Cardiac fibroblast (primary cell): ENCODE measurements at places on chromosomes 16 and 17.

GRCh38 chr17:22704674-22705073, 1012.4 kb downstream of the KCNJ18 start:
- no peak for DNase-seq

DNA sequence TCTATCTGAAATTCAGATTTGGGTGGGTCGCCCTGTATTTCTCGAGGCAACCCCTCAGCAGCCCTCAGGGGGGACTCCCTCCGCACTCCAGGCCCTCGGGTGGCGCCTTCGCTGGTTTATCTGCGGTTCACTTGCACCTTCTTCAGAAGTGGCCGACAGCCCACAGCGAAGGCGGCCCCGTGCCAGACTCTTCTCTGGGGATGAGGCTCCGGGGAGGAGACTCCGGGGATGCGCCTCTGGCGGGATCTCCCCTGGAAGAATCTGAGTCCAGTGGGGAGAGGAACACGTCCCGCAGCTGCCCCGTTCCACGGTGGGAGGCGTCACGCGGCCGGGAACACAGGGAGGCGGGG, 63.9 kb upstream of the DNAJA2 start:
- DNase-seq: peak; percentile 11

- DNase-seq: peak; percentile 76
Observed at GRCh38 chr17:64441772-64442540, 7.0 kb upstream of the MILR1 start.

- DNase-seq: no peak
Observed at GRCh38 chr17:64296246-64296645, 33.2 kb upstream of the TEX2 start.

GRCh38 chr17:69188064-69188463, 40.6 kb downstream of the ABCA10 start:
- DNase-seq: no peak

GRCh38 chr17:16003841-16004240, 4.2 kb downstream of the TTC19 start:
- peak; percentile 44 for DNase-seq

DNA sequence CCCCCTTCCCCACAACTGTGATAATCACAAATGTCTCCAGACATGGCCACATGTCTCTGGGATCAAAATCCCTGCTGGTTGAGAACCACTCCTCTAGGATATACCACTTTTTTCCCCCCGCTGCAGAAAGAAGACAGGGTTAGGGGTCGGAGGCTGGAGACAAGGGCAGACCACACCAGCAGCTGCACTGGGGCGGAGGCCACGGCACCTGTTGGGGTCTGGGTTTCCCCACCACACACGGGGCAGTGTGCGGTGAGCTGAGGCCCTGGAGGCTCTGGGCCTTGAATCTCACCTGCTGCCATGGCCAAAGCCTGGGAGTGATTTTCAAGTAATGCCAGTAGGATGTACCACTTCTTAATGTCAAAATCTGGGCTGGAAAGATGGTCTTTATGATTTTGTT, 320.5 kb downstream of the SNX29 start:
- DNase-seq: no peak

- DNase-seq: peak; percentile 55
Observed at GRCh38 chr17:596763-597644, 117.6 kb downstream of the VPS53 start.

DNA sequence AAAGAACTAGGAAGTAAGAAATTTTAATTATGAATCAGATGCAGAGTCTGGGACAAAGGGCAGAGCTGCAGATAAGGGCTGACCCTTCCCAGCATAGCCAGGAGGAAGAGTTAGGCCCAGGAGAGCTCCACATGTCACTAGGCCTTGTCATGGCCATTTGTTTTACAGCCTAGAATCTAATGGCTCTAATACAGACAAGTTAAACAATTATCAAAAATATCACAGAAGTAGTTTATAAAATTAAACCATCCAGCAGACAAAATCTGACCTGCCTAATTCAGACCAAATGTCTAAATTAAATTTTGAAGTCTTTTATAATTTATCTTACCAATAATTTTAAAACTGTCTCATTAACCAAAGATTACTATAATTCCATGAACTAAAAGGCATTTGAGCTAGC, 1369.5 kb downstream of the CDH11 start:
- no peak for DNase-seq

- DNase-seq: no peak
Observed at GRCh38 chr17:83062818-83063671, 16.4 kb upstream of the METRNL start.

DNA sequence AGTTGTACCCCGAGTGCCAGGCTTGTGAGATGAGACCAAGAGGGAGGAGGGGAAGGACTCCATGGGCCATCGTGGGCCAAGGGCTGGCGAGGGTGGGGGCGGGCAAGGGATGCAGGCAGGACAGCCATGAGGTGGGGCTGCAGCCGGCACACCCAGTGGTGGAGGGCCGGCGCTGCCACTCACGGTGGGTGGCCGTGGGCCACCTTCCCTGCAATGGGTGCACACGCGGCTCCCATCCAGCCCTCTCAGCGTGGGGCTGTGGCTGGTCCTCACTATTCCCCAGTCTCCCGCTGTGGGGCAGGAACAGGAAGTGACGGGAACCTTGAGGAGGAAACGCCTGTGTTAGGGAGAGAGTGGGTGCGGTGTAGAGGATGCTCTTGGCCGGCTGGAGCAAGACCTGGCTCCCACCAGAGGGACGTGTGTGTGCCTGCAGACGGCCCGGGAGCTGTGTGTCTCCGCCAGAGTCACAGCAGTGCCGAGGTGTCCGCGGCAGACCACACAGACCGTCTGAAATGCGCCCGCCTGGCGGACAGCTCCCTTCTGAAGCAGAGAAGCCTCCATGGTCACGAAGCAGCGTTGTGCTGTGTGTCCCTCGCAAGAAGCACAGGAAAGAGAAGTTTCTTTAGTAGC, 23.6 kb downstream of the CIBAR2 start:
- no peak for DNase-seq

DNA sequence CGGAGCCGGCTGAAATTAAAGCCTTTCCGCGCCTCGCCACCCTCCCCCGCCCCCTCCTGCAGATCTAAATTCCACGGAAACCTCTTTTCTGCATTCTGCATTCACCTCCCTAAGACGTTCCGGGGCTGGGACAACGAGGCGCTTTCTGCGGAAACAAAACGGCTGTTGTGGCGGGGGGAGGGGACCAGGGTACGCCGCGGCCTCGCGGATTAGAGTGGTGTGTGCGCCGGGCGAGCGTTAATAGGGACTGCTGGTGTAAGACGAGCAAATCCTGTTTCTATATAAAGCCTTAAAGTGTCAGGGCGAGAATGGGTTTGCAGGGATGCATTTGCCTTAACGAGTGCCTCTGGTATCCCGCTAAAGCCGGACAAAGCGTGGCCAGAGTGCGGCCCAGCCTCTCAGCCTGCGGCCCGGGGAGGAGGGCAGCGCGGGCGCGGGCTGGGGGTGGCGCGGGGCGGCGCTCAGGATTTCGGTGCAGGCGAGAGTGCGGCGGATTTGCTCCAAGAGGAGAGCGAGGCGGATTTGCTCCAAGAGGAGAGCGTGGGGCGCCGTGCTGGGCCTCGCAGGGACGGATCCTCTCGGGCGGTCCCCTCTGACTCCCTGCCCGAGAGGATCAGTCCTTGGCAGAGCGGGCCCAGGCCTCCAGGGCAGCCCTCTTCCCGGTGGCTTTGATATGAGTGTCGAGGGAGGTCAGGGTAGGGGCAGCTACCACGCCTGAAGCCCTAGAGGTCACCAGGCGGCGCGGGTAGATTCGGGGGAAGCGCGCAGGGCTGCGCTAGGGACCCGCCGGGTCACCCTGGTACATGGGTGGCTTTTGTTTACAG, 5.1 kb downstream of the BAHCC1 start:
- peak; percentile 71 for DNase-seq

GRCh38 chr16:12314653-12315185, 338.2 kb downstream of the SNX29 start:
- DNase-seq: no peak

GRCh38 chr17:44907729-44908470, 7.4 kb downstream of the GFAP start:
- DNase-seq: no peak

DNA sequence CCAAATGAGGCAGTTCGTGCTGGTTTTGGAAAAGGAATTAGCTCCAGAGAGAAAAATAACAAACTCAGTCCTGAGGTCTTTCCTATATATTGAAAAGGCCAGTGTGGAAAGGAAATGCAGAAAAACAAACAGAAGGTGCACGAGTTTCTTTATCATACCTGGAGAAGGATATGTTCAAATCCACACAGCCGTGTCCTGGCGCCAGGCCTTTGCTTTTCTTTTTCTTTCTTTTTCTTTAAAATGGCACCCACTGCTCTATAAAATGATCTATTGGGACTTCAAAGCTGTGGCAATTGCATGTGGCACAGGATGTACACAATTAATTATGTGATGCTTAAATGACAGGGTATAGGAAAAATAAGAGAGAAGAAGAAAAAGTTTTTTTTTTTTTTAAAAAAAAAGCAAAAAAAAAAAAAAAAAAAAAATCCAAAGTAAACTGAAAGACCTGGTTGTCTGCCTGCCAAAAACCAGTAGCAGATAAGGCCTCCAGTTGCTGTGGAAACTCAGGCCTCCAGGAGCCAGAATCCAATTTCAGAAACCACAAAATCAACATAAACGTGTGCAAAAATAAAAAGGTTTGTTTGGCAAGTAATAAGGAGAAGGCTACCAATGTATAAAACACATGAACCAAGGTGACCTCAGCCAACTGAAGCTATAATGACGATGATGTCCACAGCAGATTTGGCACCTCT, 957.6 kb upstream of the SOX9 start:
- peak; percentile 46 for DNase-seq

DNA sequence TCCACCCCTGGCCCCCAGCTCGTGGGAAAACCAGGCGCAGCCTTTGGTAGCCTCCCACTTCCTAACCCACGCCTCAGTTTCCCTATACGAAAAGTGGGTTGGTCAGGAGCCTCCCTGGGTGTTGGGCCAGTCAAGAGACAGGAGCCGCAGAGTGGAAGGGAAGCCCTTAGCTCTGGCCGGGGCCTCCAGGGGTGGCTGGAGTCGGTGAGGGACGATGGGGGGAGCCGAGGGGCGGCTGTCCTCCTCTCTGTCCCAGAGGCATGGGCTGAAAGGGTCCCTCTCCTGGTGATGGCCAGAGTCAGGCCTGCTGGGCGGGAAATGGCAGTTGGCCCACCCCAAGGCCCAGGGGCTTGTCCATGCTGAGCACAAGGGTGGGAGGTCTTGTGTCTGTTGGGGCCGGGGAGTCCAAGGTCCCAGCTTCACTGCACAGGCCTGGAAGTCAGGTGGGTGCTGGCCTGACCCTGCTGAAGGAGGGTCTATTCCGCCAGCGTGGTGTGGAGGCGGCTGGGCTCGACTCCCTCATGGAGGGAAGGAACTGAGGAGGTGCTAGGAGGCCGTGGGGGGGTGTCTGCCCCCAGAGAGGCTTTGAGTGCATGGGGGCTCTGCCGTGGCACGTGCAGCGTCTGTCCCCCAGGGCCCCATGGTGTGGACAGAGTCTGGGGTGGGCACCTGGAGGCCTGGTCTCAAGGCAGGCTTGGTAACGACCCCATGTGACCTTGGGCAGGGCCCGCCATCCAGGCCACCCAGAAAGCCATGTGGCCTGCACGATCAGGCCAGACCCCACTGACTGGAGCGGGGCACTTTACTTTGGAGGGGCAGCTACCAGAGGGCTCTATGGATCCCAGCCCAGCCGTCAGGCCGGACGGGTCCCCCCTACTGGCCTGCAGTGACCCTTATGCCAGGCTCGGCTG, 1.1 kb downstream of the SLC16A3 start:
- DNase-seq: peak; percentile 37

DNA sequence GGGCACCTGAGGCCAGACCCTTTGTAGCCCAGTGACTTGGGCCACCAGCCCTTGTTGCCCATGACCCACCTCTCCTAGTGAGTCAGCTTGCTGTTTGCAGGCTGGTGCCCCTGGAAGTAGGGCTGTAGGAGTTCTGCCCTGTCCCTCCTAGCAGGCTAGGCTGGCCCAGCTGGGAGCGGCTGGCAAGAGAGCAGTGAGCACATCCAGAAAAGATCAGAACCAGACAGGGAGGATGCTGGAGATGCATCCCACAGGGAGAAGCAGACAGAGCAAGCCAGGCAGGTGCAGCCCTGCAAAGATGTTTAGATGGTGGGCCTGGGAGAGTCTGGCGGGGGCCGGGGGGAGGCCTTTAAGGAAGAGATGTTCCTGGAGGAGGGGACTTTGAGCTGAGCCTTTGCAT, 2.4 kb downstream of the SLC5A10 start:
- DNase-seq: no peak

- no peak for DNase-seq
Observed at GRCh38 chr17:80762076-80762475, 217.4 kb downstream of the RPTOR start.

DNA sequence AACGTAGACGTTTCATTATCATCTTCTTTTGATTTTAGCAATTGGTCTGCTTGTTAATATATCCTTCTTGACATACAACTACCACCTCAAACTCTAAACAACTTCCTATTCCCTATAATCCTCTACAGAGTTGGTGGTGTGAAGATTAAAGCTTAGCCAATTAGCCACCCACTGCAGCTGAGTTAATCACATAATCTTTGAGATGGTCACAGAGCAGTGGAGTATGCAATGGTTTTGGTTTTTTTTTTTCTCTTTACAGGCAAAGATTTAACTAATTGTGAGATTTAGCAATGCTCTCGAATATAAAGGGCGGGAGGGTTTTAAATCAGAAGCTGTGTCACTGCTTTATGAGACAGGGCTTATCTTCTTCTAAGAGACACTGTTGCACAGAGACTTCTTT, 37.0 kb downstream of the STX8 start:
- no peak for DNase-seq

GRCh38 chr17:60110586-60110985, 31.9 kb upstream of the HEATR6 start:
- no peak for DNase-seq

DNA sequence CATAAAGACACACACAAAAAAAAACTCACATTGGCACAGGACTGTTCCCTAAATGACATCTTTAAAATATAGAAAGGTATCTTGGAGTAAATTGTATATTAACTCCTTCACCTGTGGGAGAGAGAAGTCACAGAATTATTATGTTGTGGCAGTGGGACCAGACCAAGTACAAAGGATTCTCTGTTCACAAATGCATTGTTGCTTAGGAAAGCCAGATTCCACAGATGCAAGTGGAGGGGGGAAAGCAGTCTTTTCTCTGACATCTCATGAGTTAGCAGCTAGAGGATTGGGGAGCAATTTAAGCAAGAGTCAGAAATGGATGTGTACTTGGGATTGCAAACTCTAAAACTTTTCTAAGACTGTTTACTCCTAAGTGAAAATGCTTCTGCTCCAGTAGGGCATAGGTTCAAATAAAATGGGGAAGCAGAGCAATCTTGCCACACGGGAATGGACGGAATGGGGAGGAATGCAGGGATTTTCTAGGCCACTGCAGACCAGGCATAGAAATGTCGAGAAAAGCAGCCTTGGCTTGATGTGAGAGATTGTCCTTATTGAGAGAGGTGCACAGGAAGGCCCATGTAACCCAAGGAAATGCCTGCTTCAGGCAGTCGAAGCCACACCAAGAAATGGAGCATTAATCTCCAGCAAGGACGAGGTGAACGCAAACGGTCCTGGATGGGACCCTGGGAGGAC, 4.1 kb upstream of the PMP22 start:
- no peak for DNase-seq

GRCh38 chr17:58324409-58325288, 3.9 kb downstream of the TSPOAP1 start:
- DNase-seq: no peak
